ENCODE measurements at places on chromosomes 1 and 21.

GRCh38 chr1:93817819-93818569 lies 61.0 kb downstream of the DNTTIP2 start:
- DNase-seq, result no peak

DNA sequence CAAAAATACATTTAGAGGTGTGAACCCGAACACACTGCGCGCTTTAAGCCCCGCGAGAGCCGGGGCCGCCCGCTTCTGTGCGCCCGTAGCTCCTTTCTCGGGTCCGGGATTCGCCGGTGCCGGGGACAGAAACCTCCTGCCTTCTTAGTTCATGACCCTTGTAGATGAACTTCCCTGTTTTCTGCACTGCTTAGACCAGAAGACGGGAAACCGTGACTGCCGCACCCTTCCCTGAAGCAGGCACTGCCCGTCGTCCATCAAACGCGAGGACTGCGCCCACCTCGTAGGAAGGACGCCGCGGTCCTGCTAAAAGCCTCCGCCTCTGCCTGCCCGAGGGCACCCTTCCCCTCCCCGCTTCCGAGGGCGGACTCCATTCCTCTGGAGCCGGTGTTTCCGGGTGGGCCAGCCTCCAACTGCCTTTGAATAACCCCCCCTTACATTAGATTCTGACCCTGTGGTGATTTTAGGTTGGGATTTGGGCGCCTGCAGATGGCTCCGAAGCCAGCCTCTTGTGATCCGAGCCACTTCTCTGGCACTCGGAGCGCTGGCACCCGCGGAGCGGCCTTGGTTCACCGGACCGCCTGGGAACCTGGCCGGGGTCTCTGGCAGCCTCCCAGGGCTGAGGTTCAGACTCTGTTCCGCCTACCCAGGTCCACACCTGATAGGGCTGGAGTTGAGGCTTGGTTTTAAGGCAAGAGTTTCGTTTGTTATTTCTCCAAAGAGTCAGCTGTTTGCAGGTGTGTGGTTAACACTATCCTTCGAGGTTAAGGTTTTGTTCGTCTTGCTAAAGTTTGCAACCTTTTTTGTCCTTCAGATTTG lies 1.2 kb upstream of the PTTG1IP start:
- DNase-seq, result no peak

GRCh38 chr1:81314513-81315233 lies 486.1 kb upstream of the ADGRL2 start:
- DNase-seq, result no peak

DNA sequence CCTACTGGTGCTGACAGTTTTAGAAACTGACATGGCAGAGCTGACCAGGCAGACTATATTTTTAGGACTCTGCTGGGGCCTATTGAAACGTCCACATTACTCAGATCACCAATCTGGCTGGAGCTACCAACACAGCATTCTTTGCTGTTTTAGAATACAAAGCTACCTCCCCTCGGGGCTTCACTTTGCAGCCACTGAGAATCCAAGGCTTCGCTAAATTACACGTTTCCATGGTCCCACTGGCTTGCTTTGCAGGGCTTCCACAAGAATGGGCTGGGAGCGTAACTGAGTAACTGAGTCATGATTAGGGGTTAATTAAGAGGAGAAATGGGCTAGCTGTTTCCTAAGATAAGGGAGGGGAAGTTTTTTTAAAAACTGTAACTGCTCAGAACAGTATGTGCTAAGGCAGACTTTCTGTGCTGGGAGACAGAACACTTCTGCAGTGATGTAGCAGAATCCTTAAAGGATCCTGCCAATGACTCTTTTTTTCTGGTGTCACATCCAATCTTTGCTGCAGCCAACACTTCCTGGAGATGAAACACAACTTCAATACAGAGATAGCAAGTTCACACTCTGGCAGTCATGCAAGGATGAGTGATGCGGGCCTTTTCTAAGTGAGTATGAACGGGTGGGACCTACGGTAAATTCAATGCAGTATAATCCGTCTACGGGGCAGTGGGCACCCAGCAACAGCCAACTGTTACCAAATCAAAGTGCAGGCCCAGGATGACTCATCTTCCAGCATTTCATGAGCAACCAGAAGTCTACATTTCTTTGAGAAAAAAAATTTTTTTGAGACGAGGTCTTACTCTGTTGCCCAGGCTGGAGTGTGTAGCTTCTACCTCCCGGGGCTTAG lies 21.5 kb downstream of the NDUFS5 start:
- no peak for DNase-seq

DNA sequence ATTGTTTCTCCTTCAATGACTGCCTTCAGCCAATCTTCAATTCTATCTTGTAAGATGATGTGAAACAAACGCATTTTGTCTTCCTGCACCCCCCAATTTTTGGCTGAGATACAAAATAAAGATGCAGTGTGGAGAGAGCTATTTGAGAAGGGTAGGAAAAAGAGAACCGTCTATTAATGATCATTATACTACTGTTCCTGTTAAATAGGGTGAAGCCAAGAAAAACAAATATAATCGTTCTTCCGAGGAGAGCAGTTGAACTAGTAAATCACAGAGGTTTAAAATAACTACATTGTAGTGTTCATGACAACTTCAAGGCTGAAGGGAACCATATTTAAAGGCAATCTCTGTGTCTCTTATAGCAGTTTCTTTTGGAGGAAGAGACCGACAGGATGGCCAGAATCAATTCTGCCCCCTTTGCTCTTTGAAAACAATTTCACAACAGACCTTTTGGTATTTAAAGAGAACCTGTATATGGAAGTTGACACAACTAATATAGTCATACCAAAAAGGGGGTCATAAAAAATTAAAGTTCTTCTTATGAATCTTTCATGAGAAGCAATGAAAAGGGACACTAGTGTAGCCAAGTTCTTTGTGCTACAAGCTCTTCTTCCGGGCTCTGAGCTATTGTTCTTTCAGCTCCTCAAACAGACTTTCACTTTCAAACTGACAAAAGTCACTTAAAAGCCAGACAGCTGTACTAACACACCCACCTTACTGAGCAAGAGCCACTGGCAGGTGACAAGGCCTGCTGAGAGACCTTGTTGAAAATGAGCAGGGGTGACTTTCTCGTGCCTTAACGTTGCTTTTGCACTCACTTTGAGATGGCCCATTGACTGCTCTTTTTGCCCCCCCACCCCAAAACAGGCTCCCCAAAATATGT lies 30.9 kb downstream of the PROX1 start:
- no peak for DNase-seq

DNA sequence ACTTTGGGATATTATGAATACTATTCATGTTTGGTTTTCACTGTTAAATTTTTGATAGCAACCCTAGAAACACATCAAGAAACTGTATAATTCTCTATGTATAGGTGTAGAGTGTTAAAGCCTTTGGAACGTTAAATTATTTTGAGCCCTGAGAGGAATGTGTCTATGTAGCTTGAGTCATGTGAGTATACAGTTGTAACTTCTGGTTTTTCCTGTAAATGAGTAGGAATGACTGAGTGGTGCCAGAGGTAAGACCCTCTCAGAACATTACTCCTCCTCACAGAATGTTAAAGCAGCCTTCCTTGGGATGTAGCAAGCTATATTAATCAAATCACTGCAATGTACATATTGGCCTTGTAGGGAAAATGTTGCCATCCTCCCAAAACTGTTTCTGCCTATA lies 69.0 kb downstream of the C1orf21 start:
- no peak for DNase-seq

- no peak for DNase-seq
These were observed 6.7 kb upstream of the KCNAB2 start for GRCh38 chr1:6039031-6039430.

- DNase-seq, result no peak
These were observed 143.9 kb downstream of the SIPA1L2 start for GRCh38 chr1:232486006-232486405.

- DNase-seq, result no peak
These were observed 131.4 kb upstream of the USP24 start for GRCh38 chr1:55346586-55346985.

DNA sequence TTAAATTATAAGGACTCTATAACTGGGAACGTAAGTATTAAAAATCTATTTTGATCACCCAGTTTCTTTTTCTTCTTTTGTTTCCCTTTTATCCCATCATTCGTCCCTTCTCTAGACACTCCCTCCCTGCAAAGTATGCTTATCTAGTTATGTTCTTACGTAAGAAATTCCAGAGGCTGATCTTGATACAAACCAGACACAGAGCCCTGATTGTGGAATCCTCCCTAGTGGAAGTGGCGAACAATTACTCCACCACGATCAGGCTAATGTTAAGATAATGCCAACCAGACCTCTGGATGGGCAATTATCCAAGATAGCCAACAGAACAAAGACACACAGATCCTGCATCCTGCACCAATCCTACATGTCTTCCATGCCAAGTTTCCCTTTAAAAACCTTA lies 1557.4 kb downstream of the PLA2G4A start:
- no peak for DNase-seq

DNA sequence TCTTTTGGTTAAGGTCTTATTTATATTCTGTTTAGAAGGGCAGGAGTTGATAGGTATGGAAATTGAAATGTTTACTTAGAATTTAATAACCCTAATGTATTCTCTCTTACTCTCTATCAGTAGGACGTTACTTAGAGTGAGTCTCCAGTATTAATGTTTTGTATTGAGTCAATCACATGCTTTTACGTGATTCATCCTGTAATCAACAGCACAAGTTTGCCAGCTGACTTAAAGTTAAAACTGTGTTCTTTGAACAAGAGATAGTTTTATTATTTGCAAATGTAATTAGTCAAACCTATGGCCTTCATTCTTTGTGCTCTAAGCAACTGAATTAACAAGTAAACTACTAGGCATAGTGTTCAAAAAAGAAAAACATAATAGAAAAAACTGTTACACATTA lies 57.3 kb downstream of the PKN2 start:
- DNase-seq, result no peak

GRCh38 chr1:52633291-52633754 lies 355 bp downstream of the SHISAL2A start:
- no peak for DNase-seq

DNA sequence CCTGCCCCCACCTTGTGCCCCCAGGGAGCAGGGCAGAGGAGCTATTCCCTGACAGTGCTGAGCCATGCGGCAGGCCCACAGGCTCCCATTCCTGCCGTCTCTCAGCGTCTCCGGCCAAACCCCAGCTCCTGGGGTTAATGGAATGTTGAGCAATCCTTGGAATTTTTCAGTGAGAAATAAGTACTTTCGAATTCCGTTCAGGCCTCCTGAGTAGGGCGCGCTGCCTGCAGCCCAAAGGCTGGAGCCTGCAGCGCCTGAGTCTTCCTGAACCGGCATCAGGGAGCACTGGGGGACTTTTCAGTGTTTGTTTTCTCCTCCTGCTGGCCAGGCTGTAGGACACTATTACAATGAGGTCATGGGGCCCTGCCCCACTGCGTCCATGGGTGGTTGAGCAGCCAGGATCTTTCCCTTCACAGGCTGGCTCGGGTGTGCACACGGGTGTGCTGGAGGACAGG lies 33.3 kb upstream of the CSF1 start:
- peak; percentile 16 for DNase-seq

DNA sequence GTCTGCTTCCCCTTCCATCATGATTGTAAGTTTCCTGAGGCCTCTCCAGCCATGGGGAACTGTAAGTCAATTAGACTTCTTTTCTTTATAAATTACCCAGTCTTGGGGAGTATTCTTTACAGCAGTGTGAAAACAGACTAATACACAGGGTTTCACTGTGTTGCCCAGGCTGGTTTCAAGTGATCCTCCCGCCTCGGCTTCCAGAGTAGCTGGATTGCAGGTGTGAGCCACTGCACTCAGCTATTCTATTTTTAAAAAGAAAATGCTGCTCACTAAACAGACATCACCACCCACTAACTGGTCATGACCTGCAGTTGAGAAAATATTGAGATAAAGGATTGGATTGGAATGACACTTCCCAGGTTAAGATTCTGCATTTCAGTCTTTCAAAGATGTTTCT lies 20.8 kb upstream of the SLC2A7 start:
- no peak for DNase-seq

GRCh38 chr1:70767377-70767776 lies 280.2 kb downstream of the PTGER3 start:
- DNase-seq, result no peak

DNA sequence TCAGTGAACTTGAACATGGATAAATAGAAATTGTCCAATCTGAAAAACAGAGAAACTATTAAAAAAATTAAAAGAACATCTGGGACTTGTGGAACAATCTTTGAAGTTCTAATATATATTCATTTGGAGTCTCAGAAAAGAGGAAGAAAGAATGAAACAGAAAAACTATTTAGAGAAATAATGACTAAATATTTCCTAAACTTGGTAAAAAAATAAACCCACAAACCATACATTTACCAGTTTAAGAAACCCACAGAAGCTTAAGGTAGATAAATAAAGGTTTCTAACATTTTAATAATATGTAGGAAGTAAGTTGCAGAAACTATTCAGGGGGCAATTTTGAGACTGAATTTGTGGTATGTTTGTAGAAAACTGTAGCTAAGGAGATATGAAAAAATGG lies 437.8 kb downstream of the PTBP2 start:
- DNase-seq, result no peak

- DNase-seq, result no peak
These were observed 3.5 kb downstream of the RGS4 start for GRCh38 chr1:163072658-163073057.

GRCh38 chr1:162133566-162133965 lies 64.1 kb downstream of the NOS1AP start:
- DNase-seq, result peak; percentile 50

- DNase-seq, result no peak
These were observed 11.0 kb upstream of the OLIG1 start for GRCh38 chr21:33058957-33059356.

GRCh38 chr21:24897883-24898282 lies 709.4 kb downstream of the MRPL39 start:
- no peak for DNase-seq

- peak; percentile 51 for DNase-seq
These were observed 3.0 kb downstream of the TENT5B start for GRCh38 chr1:27009601-27010197.

GRCh38 chr21:14086553-14086952 lies 124.2 kb downstream of the LIPI start:
- no peak for DNase-seq

- DNase-seq, result no peak
These were observed 635.2 kb downstream of the SMYD3 start for GRCh38 chr1:245871915-245872314.

DNA sequence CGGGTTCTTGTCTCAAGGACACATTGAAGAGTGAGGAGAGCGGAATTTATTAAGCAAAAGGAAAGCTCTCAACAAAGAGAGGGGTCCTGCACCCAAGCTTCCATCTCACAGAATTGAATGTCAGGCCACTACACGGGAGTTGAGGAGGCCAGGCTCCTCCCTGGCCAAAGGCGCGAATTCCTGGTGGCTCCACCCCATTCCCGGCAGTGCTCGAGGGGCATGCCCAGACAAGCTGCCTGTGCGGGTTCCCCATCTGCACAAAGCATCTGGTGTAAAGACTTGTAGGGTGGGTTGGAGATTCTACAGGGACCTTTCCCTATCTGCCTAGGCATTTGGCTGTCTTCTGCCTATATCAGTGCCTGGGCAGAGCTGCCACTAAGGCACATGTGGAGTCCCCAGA lies 648.5 kb upstream of the PKN2 start:
- no peak for DNase-seq

- DNase-seq, result no peak
These were observed 48.3 kb upstream of the MTR start for GRCh38 chr1:236746785-236747184.

GRCh38 chr21:32608851-32609250 lies 3.3 kb downstream of the CFAP298 start:
- no peak for DNase-seq

Data from LoVo (cell line).